Ovary (tissue), 10 donors: ENCODE measurements at places on chromosomes 2 and 18. TPM values are rescaled to one million over a fixed set of nuclear protein-coding genes. Genes with fewer than 3 reads are reported as not detected.

The CLEC4F gene
- 0.50 TPM for polyA plus RNA-seq

The CABYR gene
- polyA plus RNA-seq: 1.8 TPM

The FBXO36 gene
- 2.9 TPM for polyA plus RNA-seq

The SP140 gene
- 0.23 TPM for polyA plus RNA-seq

The NR4A2 gene
- polyA plus RNA-seq: 8.0 TPM

The CTLA4 gene
- 0.17 TPM for polyA plus RNA-seq

The TDRD15 gene
- not detected for polyA plus RNA-seq

The DUSP2 gene
- polyA plus RNA-seq: 2.0 TPM

The GCA gene
- 12.5 TPM for polyA plus RNA-seq

The FSHR gene
- polyA plus RNA-seq: 4.0 TPM

The RAB6C gene
- polyA plus RNA-seq: 0.08 TPM

The ZAP70 gene
- 0.75 TPM for polyA plus RNA-seq

The SPAST gene
- 10.5 TPM for polyA plus RNA-seq

The DHRS9 gene
- 0.54 TPM for polyA plus RNA-seq

The SDC1 gene
- 1.8 TPM for polyA plus RNA-seq

The SERPINB11 gene
- not detected for polyA plus RNA-seq

The YES1 gene
- polyA plus RNA-seq: 18.2 TPM

The MALL gene
- polyA plus RNA-seq: 3.4 TPM

The UGT1A4 gene
- not detected for polyA plus RNA-seq

The RELCH gene
- polyA plus RNA-seq: 11.7 TPM

The HOXD8 gene
- 36.9 TPM for polyA plus RNA-seq

The PLEK gene
- 2.5 TPM for polyA plus RNA-seq
